ENCODE measurements at places on chromosomes 7 and 10. TPM values are rescaled to one million over a fixed set of nuclear protein-coding genes. Genes with fewer than 3 reads are reported as not detected.

DNA sequence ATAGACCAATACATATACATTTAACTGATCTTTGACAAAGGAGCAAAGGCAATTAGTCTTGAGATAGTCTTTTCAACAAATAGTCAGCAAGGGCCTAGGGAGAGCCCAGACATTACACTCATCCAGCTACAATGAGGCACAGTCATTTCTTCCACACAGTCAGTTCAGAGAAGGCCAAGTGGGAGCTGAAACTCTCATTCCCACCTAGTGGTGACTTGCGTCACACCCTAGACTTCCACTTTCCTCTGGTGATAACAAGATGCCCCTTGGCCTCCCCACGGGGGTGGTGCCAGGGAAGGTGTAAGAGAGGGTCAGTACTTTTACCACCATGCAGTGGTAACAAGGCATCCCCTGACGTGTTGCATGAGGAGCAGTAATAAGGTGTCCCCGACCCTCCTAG lies 8.0 kb downstream of the FRMPD2 start:
- DNase-seq: no peak

DNA sequence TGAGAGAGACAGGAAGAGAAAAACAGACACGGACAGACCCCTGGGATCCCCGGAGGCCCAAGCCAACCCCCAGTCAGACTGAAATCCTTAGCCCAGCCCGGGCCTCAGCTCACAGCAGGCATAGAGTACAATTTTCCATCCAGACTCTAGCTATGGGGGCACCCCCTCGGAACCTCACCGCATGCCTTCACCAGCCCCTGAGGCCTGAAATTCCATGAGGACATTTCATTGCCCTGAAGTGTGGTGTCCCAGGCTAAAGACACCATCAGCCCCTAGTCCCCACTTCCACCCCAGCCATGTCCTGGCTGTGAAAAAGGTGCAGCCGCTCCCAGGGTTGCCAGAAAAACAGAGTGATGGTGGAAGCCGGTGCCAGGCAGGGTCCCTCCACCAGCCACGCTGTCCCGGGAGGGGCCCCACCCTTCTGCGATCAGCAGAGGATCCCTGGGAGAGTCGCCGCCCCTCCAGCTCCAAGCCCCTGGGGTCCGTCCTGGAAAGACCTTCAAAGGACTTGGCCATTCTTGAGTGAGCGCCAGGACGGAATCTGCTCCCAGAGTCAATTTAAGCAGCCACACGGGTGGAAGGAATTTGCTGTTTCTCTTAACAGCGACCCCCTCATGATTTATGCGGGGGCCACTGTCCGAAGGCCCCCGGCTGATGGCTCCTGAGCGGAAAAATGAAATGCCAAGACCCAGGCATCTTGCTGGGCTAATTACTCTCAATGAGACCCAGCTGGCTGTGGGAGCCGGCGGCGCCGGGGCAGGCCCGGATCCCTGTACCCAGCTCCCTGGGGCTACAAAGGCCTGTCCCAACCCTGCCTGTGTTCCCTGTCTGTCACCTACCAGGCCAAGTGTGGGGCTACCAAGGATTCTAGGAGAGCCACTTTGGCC lies 23.2 kb downstream of the MYL10 start:
- DNase-seq: no peak

- DNase-seq: no peak
Observed at GRCh38 chr7:1956611-1957470, 275.9 kb downstream of the MAD1L1 start.

GRCh38 chr10:96814264-96814663 lies 17.8 kb upstream of the LCOR start:
- no peak for DNase-seq

NPSR1 gene
- not detected for total RNA-seq

WEE2 gene
- not detected for total RNA-seq

SYCE1 gene
- total RNA-seq: not detected

WNT16 gene
- total RNA-seq: not detected

GIMAP7 gene
- 24.2 TPM for total RNA-seq

EBLN1 gene
- not detected for total RNA-seq

CLRN3 gene
- not detected for total RNA-seq
